Type B pancreatic cell (in vitro differentiated cells): ENCODE measurements at places on chromosomes 12 and 14.

DNA sequence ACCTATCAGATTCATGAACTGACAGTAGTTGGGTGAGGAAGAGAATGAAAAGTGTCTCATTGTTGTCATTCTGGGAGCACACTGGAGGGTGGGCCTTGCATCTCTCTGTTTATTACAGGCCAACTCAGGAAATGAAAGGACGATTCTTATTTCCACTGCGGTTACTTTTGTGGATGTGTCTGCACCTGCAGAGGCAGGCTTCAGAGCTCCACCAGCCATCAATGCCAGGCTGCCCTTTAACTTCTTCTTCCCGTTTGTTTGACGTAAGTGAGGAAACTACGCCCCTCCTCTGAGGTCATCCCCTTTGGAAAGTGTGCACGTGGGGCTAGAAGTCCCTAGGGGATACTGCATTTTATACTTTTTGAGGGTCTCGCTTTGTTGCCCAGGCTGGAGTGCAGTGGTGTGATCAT, 33.7 kb downstream of the TCTN1 start:
- no peak for DNase-seq

DNA sequence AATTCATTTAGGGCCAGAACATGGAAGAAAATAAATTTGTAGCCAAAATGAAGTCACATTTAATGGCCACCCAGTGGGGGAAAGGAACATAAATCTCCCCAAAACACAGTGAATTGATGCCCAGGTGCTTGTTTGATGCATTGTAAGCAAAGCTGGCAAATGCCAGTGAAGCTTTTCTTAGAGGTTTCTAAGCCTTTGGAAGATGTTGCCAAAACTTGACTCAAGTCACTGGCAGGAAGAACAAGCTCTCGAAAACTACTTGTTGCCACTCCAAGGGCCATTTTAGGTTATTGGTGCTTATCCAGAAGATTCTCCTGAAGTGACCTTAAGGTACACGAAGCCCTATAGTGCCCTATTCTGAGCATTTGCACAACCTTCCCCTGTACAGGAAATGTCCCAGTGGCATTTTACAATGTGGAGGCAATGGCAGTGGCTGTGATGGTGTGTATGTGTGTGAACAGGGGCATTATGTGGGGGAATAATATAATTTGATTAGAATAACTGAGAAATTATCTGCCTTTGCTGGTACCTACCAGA, 89.5 kb upstream of the NOVA1 start:
- DNase-seq, result no peak

GRCh38 chr12:50187084-50187900, 20.1 kb upstream of the CERS5 start:
- no peak for DNase-seq

DNA sequence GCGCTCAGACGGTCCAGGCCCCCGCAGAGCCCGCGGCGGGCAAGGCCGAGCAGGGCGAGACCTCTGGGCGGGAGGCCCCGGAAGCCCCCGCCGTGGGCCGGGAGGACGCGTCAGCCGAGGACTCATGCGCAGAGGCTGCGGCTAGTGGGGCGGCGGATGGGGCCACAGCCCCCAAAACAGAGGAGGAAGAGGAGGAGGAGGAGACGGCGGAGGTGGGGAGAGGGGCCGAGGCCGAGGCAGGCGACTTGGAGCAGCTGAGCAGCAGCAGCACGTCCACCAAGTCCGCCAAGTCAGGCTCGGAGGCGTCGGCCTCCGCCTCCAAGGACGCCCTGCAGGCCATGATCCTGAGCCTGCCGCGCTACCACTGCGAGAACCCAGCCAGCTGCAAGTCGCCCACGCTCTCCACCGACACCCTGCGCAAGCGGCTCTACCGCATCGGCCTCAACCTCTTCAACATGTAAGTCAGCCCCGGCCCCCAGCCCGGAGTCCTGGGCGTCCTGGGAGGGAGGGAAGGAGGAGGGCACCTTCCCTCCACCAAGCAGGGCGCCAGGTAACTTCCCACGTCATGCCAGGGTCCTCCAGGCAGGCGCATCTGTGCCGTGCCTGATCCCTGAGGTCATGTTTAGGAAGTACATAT, 72.4 kb downstream of the IQSEC3 start:
- no peak for DNase-seq

- no peak for DNase-seq
These were observed 39.3 kb downstream of the SRRM4 start for GRCh38 chr12:119020406-119021360.
